Endothelial cell of umbilical vein (primary cell): ENCODE measurements at places on chromosomes 6 and 20. TPM values are rescaled to one million over a fixed set of nuclear protein-coding genes. Genes with fewer than 3 reads are reported as not detected.
A peak's percentile ranks its signal among the peaks of the same experiment; 100 is the strongest.

Gene OR12D3
- total RNA-seq: not detected in 2 replicates

Gene EEF1A2
- 2.9 and 3.4 TPM in 2 replicates for total RNA-seq

Gene PPIL6
- 0.25 and 0.33 TPM in 2 replicates for total RNA-seq

- peaks cover 16% of the 10 kb centered on the region for H3K4me1 ChIP-seq
- H3K27ac ChIP-seq: no peak overlapping the region
- H3K4me3 ChIP-seq: no peak overlapping the region
- no peak for DNase-seq
- no peaks in the 10 kb centered on the region for H3K36me3 ChIP-seq
Observed at GRCh38 chr6:156852147-156852857, 75.1 kb downstream of the ARID1B start.

GRCh38 chr6:43579171-43579570 is 3.2 kb downstream of the POLH start:
- H3K36me3 ChIP-seq: peaks cover 3% of the 10 kb centered on the region
- no peak overlapping the region for H3K4me3 ChIP-seq
- H3K4me1 ChIP-seq: peaks cover 24% of the 10 kb centered on the region
- no peak overlapping the region for H3K27ac ChIP-seq
- H3K27me3 ChIP-seq: no peaks in the 10 kb centered on the region

DNA sequence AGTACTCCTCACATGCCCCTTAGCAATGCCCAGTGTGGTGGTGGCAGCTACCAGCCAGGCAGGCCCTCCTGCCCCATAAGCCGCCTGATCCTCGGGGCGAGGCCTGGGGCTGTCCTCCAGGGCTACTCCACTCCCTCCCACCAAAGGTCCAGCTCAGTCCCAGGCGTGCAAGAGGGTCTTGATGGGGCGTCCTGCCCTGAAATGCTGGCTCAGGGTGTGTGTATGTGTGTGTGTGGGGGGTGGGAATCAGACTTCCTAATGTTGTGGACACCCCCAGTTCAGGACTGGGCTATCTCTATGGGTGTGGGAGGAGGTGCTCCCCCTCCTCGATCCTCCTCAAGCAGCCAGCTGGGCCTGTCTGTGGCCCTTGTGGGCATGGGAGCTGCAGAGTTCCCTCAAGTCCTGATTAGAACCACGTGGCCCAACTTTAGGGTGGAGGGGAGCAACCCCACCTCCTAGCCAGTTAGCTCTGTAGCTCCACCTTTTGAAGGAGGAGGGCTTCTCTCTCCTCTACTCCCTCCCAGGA is 7.5 kb downstream of the HSPA12B start:
- no peak overlapping the region for H3K27ac ChIP-seq
- H3K36me3 ChIP-seq: no peaks in the 10 kb centered on the region
- no peak for DNase-seq
- H3K4me3 ChIP-seq: no peak overlapping the region
- no peaks in the 10 kb centered on the region for H3K27me3 ChIP-seq

DNA sequence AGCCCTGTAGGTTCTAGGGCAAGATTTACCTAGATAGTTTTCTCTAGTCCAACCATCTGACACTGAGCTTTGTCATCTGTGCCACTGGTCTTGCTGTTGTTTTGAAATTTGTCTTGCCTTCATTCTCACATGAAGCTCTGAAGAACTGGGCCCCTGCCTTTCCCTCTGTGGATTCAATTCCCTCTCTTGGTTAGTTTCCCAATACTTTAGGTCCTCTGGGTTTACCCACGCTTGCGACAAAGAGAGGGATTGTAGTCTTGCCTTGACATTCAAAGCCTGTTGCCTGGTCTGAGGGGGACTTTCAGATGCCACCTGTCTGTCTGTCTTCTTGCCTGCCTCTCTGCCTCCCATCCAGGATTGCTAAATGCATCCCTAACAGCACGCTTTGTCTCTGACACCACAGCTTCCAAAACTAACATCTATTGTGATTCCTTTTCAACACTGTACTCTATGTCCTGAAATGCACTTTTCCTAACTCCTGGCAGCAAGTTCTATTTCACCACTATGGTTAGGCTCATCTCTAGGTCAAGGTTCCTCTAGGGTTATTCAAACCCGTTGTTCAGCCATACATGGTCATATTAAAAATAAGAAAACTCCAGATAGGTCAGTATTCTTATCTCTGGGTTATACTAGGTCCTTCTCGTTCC is 25.5 kb upstream of the MANEA start:
- H3K4me3 ChIP-seq: no peak overlapping the region
- no peaks in the 10 kb centered on the region for H3K36me3 ChIP-seq
- H3K4me1 ChIP-seq: no peaks in the 10 kb centered on the region
- no peak for DNase-seq
- H3K27me3 ChIP-seq: no peaks in the 10 kb centered on the region

DNA sequence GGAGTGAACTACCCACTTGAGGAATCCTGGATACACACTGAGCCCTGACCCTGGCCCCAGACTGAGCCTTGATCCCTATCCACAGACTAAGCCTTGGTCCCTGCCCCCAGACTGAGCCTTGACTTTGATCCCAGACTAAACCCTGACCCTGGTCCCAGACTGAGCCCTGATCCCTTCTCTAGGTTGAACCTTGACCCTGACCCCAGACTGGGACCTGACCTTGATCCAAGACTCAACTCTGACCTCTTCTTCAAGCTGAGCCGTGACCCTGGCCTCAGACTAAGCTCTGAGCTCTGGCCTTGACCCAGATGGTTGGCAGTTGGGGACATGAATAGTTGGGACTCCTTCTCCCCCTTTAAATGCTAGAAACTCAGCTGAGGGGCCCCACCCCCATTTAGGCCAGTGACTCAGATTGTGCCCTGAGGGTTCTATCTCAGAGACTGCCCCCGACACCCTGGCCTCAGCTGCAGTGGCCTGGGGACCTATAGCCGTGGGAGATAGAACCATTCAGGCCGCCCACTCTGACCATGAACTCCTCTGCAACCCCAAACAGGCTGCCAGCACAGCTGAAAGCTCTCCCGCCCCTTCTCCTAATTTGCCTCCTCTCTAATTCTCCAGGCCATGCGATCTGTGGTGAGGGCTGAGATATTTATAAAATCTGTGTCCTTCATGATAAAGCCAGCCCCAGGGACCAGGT is 84.7 kb downstream of the DLGAP4 start:
- no peaks in the 10 kb centered on the region for H3K4me1 ChIP-seq
- no peak overlapping the region for H3K4me3 ChIP-seq
- H3K27me3 ChIP-seq: no peaks in the 10 kb centered on the region
- H3K36me3 ChIP-seq: no peaks in the 10 kb centered on the region
- DNase-seq: no peak

- no peak overlapping the region for H3K4me3 ChIP-seq
- no peaks in the 10 kb centered on the region for H3K4me1 ChIP-seq
- H3K27me3 ChIP-seq: peaks cover 2% of the 10 kb centered on the region
Observed at GRCh38 chr20:57601737-57602136, 18.5 kb downstream of the ZBP1 start.

- no peak overlapping the region for H3K4me3 ChIP-seq
- H3K27me3 ChIP-seq: no peaks in the 10 kb centered on the region
- DNase-seq: no peak
- H3K36me3 ChIP-seq: peaks cover 22% of the 10 kb centered on the region
- no peaks in the 10 kb centered on the region for H3K4me1 ChIP-seq
Observed at GRCh38 chr20:33640287-33640686, 21.8 kb upstream of the C20orf144 start.

DNA sequence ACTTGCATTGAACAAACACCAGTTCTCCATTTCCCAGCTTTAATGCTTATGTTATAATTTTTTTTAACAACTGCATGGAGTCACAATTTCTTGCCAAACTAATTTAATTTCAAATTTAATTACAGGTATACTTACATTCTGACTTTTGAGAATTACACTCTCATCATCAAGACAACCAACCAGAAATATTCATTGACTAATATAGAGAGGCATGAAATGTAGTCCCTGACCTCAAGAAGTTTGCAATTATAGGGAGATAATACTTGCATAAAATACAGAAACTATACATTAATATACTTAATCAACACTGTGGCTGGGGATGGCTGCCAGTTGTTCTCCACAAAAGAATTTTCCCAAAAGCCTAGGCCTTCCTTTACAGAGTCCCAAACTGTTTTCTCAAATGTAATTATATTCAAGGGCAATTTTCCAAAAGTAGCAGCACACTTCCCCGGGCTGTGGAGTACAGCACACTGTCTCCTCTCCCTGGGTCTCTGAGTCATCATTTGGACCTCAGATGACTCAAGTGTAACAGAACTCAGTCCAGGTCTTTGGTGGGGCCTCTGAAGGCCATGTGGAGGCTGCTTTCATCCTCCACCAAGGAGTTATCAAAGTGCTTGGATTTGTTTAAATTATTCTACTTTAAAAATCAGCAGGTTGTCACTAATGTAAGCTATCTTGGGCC is 114.1 kb downstream of the KIF16B start:
- no peaks in the 10 kb centered on the region for H3K4me1 ChIP-seq
- no peak overlapping the region for H3K27ac ChIP-seq
- no peaks in the 10 kb centered on the region for H3K27me3 ChIP-seq
- no peaks in the 10 kb centered on the region for H3K36me3 ChIP-seq

- H3K27ac ChIP-seq: peak overlapping the region; percentile 94
- peaks cover 62% of the 10 kb centered on the region for H3K4me1 ChIP-seq
- H3K36me3 ChIP-seq: peaks cover 8% of the 10 kb centered on the region
- H3K4me3 ChIP-seq: no peak overlapping the region
Observed at GRCh38 chr6:33785778-33786177, 3.2 kb downstream of the LEMD2 start.

DNA sequence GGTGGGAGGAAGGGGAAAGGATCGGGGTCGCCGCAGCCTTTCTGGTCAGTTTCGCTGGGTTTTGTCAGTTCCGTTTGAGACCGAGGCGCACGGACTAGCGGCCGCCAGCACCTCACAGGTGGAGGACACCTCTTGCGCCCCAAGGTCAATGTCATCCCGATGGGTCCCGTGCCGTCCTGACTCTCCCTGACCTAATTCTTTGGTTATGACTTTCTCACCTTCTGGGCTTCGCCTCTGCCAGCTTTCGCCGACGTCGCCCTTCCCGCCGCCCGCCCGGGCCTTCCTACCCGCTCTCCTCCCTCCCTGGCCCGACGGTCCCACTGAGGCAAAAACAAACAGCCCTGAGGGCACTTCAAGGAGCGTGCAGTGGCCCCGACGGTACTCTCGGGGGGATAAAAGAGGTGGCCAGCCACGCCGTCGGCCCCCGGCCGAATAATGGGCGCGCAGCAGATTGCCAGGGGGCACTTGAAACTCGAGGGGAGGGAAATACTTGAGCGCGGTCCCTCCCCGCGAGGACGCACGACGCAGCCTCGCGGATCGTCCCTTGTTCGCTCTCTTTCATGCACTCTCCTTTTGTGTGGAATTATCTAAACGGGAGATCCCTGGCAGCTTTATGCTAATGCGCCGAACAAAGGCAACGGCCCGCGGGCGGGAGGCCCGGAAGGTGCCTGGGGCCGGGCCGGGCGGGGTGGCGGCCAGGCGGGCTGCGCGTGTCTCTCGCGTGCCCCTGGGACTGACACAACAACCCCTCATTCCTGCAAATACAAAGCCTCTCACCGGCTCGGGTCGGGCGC is 3.9 kb upstream of the INSM1 start:
- no peaks in the 10 kb centered on the region for H3K36me3 ChIP-seq
- H3K4me3 ChIP-seq: no peak overlapping the region
- DNase-seq: no peak
- H3K27me3 ChIP-seq: peaks cover 81% of the 10 kb centered on the region
- no peaks in the 10 kb centered on the region for H3K4me1 ChIP-seq
- H3K27ac ChIP-seq: no peak overlapping the region

- peaks cover 14% of the 10 kb centered on the region for H3K36me3 ChIP-seq
- no peak overlapping the region for H3K27ac ChIP-seq
- H3K4me3 ChIP-seq: no peak overlapping the region
- DNase-seq: peak; percentile 68
- no peaks in the 10 kb centered on the region for H3K4me1 ChIP-seq
- no peaks in the 10 kb centered on the region for H3K27me3 ChIP-seq
Observed at GRCh38 chr20:37194621-37195417, 15.5 kb upstream of the MROH8 start.

- no peak overlapping the region for H3K27ac ChIP-seq
- H3K36me3 ChIP-seq: no peaks in the 10 kb centered on the region
- H3K27me3 ChIP-seq: no peaks in the 10 kb centered on the region
- DNase-seq: no peak
Observed at GRCh38 chr6:161254126-161254463, 19.8 kb downstream of the AGPAT4 start.

- DNase-seq: no peak
- no peaks in the 10 kb centered on the region for H3K36me3 ChIP-seq
- H3K4me3 ChIP-seq: no peak overlapping the region
- no peaks in the 10 kb centered on the region for H3K27me3 ChIP-seq
- peaks cover 27% of the 10 kb centered on the region for H3K4me1 ChIP-seq
Observed at GRCh38 chr6:38803129-38803528, 88.0 kb downstream of the DNAH8 start.

DNA sequence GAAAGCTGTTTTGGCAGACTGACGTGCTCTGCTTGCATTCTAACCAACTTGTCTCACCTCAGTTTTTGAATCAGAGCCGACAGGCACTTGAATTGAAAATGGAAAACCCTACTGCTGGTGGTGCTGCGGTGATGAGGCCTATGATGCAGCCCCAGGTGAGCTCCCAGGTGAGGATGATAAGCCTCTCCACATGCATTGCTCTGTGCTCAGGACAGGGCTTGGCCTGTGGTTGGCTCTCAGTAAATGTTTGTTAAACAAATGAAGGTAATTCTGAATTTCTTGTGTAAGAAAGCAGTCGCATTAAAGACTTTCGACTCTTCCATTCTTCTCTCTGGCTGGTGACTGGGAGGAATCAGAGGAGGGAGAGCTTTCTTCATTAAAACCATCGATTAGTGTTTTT is 136.3 kb downstream of the SULF2 start:
- no peak overlapping the region for H3K27ac ChIP-seq
- H3K4me3 ChIP-seq: no peak overlapping the region
- DNase-seq: no peak
- peaks cover 9% of the 10 kb centered on the region for H3K36me3 ChIP-seq
- H3K27me3 ChIP-seq: no peaks in the 10 kb centered on the region

- no peak overlapping the region for H3K4me3 ChIP-seq
- DNase-seq: no peak
- H3K4me1 ChIP-seq: no peaks in the 10 kb centered on the region
- H3K27ac ChIP-seq: no peak overlapping the region
- H3K36me3 ChIP-seq: no peaks in the 10 kb centered on the region
- H3K27me3 ChIP-seq: peaks cover 3% of the 10 kb centered on the region
Observed at GRCh38 chr6:143038833-143039232, 21.9 kb upstream of the AIG1 start.

GRCh38 chr20:24151621-24152294 is 163.2 kb upstream of the GGTLC1 start:
- H3K27ac ChIP-seq: no peak overlapping the region
- peaks cover 2% of the 10 kb centered on the region for H3K27me3 ChIP-seq
- no peak for DNase-seq

GRCh38 chr6:167097770-167098169 is 25.1 kb upstream of the CCR6 start:
- no peak overlapping the region for H3K27ac ChIP-seq
- H3K36me3 ChIP-seq: no peaks in the 10 kb centered on the region
- no peak overlapping the region for H3K4me3 ChIP-seq

- peaks cover 18% of the 10 kb centered on the region for H3K36me3 ChIP-seq
- DNase-seq: no peak
- no peaks in the 10 kb centered on the region for H3K4me1 ChIP-seq
- H3K4me3 ChIP-seq: no peak overlapping the region
- H3K27me3 ChIP-seq: no peaks in the 10 kb centered on the region
- no peak overlapping the region for H3K27ac ChIP-seq
Observed at GRCh38 chr20:1362484-1362883, 30.4 kb downstream of the FKBP1A start.
